ENCODE measurements at places on chromosomes 11 and 22.
A peak's percentile ranks its signal among the peaks of the same experiment; 100 is the strongest.

DNA sequence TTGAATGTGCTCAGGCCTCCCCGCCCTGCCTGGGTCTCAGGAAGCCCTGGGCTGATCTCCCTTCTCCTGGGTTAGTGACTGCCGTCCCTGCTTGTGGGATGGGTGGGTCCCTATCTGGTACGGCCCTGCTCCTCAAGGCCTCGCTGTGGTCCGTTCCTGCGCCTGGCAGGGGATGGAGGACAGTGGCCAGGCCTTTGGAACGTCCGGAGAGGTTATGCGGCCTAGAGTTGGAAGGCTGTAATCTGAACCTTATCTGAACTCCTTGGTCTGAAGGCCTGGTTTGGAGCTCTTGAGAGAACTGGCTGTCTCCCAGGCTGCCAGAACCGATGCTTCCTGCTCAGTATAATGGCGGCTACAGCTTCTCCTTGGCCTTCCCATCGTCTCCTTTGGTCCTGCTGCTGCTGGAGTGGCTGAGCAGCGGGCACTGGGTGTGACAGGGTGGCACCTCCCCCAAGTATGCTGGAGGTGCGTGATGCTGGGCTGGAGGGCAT, 72.8 kb downstream of the FLI1 start:
- H3K27me3 ChIP-seq: no peaks in the 10 kb centered on the region
- peaks cover 2% of the 10 kb centered on the region for H3K36me3 ChIP-seq
- DNase-seq: no peak
- H3K4me1 ChIP-seq: peaks cover 4% of the 10 kb centered on the region
- H3K4me3 ChIP-seq: no peak overlapping the region

DNA sequence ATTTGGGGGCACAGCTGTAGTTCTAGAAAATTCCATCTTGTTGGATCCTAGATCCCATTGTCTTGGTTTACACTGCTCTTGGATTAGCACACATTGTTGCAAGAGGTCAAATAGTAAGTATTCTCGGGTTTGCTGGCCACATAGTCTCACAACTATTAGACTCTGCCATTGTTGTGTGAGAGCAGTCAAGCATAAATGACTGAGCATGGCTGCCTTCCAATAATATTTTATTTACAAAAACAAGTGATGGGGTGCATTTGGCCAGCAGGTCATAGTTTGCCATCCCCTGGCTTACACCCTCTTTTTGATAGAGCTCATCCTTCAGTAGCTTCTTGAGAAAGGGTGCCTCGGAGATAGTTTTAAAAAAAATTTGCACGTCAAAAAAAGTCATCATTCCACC, 77.9 kb upstream of the ALX4 start:
- H3K4me1 ChIP-seq: no peaks in the 10 kb centered on the region
- H3K36me3 ChIP-seq: no peaks in the 10 kb centered on the region
- no peak for DNase-seq
- no peak overlapping the region for H3K4me3 ChIP-seq

- H3K27ac ChIP-seq: no peak overlapping the region
- H3K4me1 ChIP-seq: peaks cover 3% of the 10 kb centered on the region
- no peak overlapping the region for H3K4me3 ChIP-seq
- no peaks in the 10 kb centered on the region for H3K36me3 ChIP-seq
These were observed 49.2 kb upstream of the CCDC34 start for GRCh38 chr11:27412192-27412691.

GRCh38 chr22:38032681-38033521, 24.3 kb upstream of the PICK1 start:
- no peak overlapping the region for H3K4me3 ChIP-seq
- H3K4me1 ChIP-seq: peaks cover 12% of the 10 kb centered on the region
- H3K27me3 ChIP-seq: no peaks in the 10 kb centered on the region

DNA sequence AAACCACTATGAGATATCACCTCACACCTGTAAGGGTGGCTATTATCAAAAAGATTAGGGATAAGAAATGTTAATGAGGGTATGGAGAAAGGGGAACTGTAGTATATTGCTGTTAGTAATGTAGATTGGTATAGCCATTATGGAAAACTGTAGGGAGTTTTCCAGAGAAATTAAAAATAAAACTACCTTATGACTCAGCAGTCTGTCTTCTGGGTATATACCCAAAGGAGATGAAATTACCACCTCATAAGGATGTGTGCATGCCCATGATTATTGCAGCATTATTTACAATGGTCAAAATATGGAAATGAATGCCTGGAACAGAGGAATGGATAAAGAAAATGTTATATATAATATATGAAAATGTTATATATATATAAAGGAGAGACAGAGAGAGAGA, 303.8 kb downstream of the METTL15 start:
- H3K36me3 ChIP-seq: no peaks in the 10 kb centered on the region
- no peak for DNase-seq
- no peak overlapping the region for H3K27ac ChIP-seq

GRCh38 chr11:2535673-2536439, 91.0 kb downstream of the KCNQ1 start:
- H3K27me3 ChIP-seq: no peaks in the 10 kb centered on the region
- H3K27ac ChIP-seq: no peak overlapping the region
- no peak for DNase-seq
- no peak overlapping the region for H3K4me3 ChIP-seq
- peaks cover 15% of the 10 kb centered on the region for H3K4me1 ChIP-seq

GRCh38 chr11:58003591-58003990, 20.1 kb upstream of the OR9Q1 start:
- H3K36me3 ChIP-seq: no peaks in the 10 kb centered on the region
- H3K4me3 ChIP-seq: no peak overlapping the region
- no peaks in the 10 kb centered on the region for H3K4me1 ChIP-seq
- no peak for DNase-seq
- no peaks in the 10 kb centered on the region for H3K27me3 ChIP-seq
- H3K27ac ChIP-seq: no peak overlapping the region

DNA sequence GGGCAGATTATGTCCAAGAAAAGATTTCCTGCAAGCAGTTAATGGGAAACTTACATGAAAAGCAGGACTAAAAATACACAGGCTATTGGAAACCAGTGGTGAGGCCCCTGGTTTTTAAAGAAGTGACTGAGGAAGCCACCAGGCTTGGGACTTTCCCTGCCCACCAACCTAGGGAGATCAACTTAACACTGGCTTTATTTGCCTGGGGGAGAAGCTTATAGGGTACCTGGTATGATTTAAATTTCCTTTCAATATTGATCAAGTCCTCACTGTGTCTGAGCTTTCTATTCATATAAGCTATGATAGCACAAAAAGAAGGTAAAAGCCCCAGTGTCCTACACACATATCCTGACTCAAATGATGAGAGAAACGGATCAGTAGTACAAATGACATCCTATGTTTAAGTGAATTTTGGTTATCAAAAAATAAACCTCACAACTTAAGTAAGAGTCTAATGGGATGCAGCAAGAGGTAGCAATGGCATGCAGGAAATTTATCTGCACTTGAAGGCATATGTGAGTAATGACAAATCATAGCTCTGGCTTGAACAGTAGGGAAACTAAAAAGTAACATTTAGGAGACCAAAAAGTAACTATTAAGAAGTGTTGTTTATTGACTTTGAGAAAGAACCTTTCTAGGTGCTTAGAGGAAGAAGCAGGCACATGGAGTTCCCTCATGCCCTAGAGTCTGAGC, 85.3 kb downstream of the GAB2 start:
- no peak for DNase-seq
- H3K27me3 ChIP-seq: no peaks in the 10 kb centered on the region
- H3K4me1 ChIP-seq: no peaks in the 10 kb centered on the region
- H3K27ac ChIP-seq: no peak overlapping the region
- no peak overlapping the region for H3K4me3 ChIP-seq

DNA sequence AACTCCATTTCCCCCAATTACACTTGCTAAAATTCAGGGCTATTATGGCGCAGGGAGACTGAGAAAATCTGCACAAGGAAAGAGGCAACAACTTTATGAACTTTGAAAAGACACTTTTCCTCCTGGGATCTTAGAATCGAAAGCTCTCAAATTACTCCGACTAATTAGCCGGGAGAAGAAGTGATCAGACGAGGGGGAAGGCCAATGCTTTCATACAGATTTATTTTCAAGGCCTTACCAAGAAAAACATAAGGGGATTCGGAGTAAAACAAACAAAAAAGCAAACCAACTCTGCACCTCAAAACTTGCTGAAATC, 1.6 kb downstream of the PAX6 start:
- H3K27me3 ChIP-seq: peaks cover 76% of the 10 kb centered on the region
- peaks cover 7% of the 10 kb centered on the region for H3K4me1 ChIP-seq
- no peak for DNase-seq
- no peak overlapping the region for H3K27ac ChIP-seq

- H3K4me3 ChIP-seq: no peak overlapping the region
- H3K27ac ChIP-seq: no peak overlapping the region
- no peak for DNase-seq
- no peaks in the 10 kb centered on the region for H3K36me3 ChIP-seq
These were observed 14.7 kb upstream of the PLAAT4 start for GRCh38 chr11:63521896-63522295.

DNA sequence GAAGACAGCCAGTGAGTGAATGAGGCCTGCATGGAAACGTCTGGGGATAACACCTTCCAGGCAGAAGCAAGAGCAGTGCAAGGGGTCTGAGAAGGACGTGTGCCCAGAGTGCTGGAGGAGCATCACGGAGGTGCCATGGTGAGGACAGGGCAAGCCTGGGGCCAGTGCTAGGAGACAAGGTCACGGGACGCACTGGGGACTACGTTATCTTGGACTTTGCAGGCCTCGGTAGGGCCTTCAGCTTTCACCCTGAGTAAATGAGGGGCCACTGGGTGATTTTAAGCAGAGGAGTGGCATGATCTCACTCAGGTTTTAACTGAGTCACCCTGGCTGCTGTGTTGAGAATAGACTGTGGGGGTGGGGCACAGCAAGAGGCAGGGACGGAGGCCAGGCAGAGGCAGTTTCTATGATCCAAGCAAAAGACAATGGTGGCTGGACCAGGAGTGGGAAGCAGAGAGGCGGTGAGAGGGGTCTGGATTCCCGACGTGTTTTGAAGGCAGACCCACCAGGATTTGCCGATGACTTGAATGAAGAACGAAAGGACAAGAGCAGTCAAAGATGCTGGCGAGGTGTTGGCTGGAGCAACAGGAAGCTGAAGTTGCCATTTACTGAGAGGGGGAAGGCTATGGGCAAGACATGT, 102.7 kb upstream of the PARVA start:
- H3K27me3 ChIP-seq: no peaks in the 10 kb centered on the region
- no peaks in the 10 kb centered on the region for H3K36me3 ChIP-seq
- no peak overlapping the region for H3K27ac ChIP-seq
- no peaks in the 10 kb centered on the region for H3K4me1 ChIP-seq

DNA sequence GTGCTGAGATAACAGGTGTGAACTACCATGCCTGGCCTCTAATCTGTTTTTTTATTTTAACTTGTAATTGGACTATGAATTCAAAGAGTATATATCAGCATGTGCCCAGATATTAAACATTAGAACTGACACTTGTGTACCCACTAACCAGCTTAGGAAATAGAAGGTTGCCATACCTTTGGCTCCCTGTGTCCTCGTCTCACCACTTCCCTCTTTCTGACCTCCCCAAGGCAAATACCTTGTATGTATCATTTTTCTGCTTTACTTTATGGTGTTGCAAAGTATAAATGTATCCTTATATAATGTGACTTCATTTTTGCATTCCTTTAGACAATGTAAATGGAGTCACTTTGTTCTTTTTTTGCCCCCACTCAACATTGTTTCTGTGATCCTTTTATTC, 9.1 kb downstream of the PPP6R3 start:
- no peak for DNase-seq
- no peaks in the 10 kb centered on the region for H3K27me3 ChIP-seq
- peaks cover 34% of the 10 kb centered on the region for H3K4me1 ChIP-seq
- no peak overlapping the region for H3K27ac ChIP-seq
- no peaks in the 10 kb centered on the region for H3K36me3 ChIP-seq

GRCh38 chr11:1508491-1508891, 21.9 kb upstream of the MOB2 start:
- H3K27ac ChIP-seq: no peak overlapping the region
- no peaks in the 10 kb centered on the region for H3K27me3 ChIP-seq
- H3K36me3 ChIP-seq: no peaks in the 10 kb centered on the region
- H3K4me1 ChIP-seq: no peaks in the 10 kb centered on the region
- no peak for DNase-seq

GRCh38 chr11:225734-226453, 10.2 kb downstream of the SIRT3 start:
- peaks cover 3% of the 10 kb centered on the region for H3K36me3 ChIP-seq
- H3K4me3 ChIP-seq: no peak overlapping the region

DNA sequence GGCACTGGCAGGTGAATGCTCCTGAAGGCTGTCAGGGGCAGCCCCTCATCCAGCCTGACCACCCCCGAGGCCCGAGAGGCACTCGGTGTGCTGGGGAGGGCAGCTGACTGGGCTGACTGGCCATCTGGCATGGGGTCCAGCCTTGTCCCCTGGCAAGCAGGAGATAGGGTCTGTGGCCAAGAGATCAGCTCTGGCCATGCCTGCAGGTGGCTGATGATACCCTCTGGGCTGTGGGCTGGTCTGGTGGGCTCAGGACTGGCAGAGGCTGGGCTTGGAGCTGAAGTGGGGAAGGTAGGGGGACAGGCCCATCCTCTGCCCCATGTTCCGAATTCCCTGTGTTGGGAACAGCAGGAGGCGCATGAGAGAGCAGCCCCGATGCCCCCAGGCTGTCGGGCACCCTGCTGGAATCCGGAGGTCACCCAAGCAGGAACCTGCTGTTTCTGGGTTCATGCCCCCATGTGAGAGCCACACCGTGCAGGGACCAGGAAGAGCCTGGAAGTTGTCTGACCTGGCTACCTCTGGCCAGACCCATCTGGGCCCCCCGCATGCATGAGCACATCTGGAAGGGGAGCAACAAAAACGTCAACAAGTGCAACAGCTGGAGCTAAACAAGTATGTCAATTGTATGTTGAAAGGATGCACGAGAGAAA, 527.0 kb downstream of the TBC1D22A start:
- H3K4me1 ChIP-seq: no peaks in the 10 kb centered on the region
- no peak overlapping the region for H3K4me3 ChIP-seq
- H3K36me3 ChIP-seq: no peaks in the 10 kb centered on the region
- DNase-seq: peak; percentile 62

DNA sequence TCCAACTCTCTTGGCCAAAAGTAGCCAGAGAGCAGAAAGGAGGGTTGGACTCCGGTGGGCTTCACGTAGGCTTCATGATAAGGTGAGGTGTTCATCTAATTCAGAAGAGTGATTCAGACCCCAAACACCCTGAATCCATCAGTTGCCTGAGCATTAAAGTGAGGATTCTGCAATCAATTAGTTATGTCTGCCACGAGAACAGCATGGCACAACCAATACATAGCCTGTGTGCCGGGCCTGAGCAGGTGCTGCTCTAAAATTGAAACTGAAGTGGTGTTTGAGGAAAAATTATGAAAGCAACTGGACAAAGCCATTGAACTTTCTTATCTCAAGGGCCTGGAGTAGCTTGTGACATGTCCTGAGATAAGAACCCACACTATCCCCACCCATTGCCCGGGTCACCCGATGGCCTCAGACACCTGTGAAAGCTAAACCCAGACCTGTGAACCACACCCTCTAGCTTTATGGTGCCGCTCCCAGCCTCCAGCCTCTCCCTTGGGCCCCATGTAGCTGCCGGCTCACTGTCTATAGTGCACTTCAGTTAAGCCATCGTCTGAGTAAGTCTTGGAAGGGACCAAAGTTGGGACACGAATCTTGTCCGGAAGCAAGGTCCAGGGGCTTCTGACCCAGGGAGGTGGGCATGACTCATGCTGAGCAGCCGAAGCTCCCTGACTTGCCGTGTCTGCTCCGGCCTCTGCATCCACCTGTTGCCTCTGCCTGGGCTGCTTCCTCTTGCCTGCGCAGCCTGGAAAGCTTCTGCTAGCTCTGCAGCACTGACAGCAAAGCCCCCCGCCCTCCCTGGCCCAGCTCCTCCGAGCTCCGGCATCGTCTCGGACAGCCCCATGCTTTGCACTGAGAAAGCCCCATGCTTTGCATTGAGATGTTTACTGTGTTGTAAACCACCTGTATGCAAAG, 5.7 kb upstream of the MYEOV start:
- no peak for DNase-seq
- no peak overlapping the region for H3K4me3 ChIP-seq
- no peak overlapping the region for H3K27ac ChIP-seq
- no peaks in the 10 kb centered on the region for H3K27me3 ChIP-seq
- peaks cover 2% of the 10 kb centered on the region for H3K4me1 ChIP-seq
- no peaks in the 10 kb centered on the region for H3K36me3 ChIP-seq
